ENCODE measurements at places on chromosomes 16 and 17. TPM values are rescaled to one million over a fixed set of nuclear protein-coding genes. Genes with fewer than 3 reads are reported as not detected.

DNA sequence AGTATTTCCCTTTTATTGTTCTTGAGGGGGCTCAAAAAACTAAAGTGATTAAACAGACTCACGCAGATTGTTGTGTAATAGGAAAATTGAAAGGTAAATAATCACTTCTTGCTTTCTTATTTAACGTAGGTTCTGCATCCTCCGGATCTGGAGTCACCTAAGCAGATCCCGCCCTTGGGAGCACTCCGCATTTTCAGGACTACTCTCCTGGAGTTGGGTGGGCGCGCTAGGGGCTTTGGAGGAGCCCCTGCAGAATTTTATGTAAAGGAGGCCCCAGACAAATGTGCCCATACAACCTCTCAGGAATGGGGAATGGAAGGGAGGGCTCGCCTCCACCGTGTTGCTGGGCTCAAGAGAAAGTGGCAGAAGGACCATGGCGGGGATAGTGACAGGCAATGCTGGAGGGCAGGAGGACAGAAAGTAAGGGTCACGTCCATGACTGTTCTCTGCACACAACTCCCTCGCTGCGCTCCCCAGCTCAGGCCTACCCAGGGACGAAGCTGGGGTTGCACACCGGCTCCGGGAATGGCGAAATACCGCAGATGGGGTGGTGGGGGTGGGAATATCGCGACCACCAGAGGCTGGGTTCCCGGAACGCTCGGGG, 8.3 kb downstream of the MT2A start:
- no peak for DNase-seq

DNA sequence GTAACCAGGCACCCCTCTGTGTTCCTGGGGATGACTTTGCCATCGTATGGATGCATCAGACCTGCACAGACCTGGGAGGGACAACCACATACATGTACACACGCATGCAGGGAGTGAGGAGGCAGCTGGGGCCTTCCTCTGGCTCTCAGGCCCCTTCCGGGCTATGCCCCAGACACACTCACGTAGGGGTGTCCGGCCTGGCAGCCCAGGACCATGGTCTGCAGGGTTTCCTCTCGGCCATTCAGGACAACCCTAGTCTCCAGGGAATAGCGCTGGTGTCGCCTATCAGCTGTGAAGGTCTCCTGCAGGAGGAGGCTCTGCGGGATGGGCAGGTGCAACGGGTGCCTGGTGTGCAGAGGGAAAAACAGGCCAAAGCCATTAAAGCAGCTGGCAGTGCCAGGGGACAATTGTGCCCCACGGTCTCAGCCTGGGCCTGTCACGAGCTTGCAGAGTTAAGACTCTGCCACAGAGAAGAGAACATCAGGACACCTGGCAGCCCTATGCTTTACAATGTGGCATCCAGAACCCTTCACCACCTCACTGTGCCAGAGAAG, 101.4 kb downstream of the RMI2 start:
- no peak for DNase-seq

- DNase-seq: no peak
Measured at GRCh38 chr17:57578608-57579225, 166.4 kb downstream of the CCDC182 start.

DNA sequence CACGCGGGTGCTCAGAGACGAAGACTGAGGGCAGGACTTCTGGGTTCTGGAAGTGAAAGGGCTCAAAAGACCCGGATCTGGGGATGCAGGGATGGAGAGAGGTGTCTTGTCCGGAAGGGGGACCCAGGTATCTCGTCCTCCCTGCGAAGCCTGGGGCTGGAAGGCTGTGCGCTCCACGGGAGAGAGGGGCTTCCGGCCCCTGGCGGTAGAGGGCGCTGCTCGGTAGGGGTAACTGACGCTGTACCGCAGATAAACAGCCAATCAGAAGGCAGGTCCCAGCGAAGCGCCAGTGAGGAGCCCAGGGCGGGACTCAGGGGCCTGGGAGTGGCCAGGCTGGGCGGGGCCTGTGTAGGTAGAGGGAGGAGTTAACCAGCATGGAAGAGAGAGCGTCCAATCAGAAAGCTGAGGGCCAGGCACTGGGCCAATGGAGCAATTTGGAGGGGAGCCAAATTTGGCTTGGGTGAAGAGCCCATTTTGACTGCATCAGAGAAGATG, 804 bp downstream of the TGFB1I1 start:
- no peak for DNase-seq

DNA sequence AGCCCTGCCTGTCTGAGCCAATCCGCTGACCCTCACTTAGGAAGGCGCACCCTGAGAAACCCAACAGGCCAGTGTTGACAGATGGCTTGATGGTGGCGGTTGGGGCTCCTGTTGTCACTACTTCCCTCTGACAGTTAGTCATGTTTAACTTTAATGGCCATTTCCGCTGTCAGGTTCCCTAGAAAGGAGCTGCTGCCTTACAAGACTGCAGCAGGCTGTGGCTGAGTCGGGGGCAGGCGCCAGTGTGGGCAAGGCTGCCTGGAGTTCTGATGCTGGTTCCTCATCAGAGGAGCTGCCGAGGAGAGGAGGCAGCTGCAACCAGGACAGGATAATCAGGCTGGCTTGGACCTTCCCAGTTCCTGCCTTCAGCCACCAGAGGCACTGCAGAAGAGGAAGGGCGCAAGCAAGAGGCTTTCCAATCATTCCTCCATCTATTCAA, 223.2 kb upstream of the DYNLRB2 start:
- DNase-seq: no peak

SRR gene
- 24.4 TPM for total RNA-seq

DNA sequence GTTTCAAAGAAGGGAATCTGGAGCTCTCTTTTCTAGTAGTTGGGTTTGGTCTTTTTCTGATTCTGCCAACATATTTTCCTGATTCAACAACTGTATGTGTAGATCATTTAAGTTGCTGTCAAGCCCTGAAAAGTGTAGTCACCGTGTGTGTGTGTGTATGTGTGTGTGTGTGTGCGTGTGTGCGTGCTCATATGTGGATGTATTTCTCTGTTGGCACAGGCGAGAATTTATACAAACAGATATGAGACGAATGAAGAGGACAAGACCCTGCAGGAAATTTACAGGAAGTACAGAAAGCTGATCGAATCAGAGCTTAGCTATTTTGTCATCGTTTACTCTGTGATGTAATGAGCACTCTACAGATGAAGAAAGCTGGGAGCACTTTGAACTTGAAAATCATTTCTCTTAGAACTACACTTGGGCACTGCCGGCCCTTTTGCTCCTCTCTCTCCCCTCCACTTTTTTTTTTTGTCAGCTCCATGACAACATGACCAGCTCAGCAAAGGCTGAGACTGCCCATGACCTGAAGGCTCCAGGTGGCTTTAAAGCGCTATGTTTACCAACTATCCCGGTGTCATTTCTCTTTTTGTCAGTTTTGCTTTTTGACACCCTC, 11.2 kb downstream of the FBXO39 start:
- no peak for DNase-seq

FN3K gene
- total RNA-seq: 5.8 TPM

- DNase-seq: no peak
Measured at GRCh38 chr16:7408700-7409365, 76.2 kb downstream of the RBFOX1 start.

DNA sequence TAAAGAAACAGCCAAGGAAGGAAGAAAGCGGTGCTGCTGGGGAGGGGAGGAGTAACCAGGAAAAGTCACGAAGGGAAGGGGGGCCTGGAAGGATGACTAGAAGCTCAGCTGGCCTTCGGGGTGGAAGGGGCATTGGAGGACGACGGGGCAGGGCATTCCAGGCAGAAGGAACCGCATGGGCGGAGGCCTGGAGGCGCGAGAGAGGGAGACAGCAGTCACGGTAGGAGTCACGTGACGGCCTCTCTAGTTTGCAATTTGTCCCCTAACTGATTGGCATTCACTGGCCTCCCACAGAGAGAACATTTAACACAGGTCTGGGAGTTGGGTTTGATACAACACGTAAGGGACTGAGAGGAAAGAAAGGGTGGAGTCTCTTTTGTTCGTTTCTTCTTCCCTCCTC, 63.9 kb downstream of the RTN4RL1 start:
- DNase-seq: no peak

DNA sequence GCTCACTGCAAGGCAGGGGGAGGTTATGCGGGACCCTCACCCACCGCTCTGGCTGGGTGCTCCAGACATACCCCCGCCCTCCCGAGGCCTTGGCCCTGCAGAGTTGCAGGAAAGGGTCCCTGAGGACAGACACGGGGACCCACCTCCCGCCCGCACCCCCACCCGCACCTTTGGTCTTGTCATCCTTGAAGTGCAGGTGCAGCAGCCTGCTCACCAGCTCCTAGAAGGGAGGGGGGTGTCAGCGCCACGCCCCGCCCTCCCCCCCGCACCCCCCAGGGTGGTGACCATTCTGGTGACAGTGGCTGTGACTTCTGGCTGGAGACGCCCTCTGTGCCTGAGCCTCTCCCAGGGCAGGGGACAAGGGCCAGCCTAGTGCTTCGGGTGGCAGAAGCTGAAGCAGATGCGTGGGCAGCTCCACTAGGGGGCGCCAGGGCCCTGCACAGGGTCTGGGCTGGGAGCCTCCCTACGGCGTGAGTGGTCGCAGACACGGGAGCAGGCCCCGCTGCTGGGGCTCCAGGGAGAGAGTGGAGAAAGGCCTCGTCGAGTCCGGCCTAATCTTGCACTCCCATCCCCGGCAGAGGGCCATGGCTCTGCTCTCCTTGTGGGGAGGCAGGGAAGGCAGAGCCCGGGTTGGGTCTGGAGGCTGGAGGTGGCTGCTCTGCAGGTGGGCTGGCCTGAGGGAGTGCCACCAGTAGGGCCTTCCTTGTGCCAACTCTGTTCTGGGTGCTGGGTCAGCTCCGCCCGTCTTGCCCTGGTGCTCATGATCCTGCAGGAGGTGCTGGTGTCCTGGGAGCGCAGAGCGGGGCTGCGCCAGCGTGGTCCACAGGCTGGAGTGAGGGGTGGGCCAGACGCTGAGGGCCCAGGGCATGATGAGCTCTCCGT, 2.7 kb downstream of the CENPX start:
- no peak for DNase-seq

GRCh38 chr17:28949185-28950016, 1.9 kb downstream of the PHF12 start:
- DNase-seq: no peak
